NCI-H2227 treated with DMSO at 0.1 percent for 48 hours (cell line): ENCODE measurements at places on chromosomes 4 and X.

DNA sequence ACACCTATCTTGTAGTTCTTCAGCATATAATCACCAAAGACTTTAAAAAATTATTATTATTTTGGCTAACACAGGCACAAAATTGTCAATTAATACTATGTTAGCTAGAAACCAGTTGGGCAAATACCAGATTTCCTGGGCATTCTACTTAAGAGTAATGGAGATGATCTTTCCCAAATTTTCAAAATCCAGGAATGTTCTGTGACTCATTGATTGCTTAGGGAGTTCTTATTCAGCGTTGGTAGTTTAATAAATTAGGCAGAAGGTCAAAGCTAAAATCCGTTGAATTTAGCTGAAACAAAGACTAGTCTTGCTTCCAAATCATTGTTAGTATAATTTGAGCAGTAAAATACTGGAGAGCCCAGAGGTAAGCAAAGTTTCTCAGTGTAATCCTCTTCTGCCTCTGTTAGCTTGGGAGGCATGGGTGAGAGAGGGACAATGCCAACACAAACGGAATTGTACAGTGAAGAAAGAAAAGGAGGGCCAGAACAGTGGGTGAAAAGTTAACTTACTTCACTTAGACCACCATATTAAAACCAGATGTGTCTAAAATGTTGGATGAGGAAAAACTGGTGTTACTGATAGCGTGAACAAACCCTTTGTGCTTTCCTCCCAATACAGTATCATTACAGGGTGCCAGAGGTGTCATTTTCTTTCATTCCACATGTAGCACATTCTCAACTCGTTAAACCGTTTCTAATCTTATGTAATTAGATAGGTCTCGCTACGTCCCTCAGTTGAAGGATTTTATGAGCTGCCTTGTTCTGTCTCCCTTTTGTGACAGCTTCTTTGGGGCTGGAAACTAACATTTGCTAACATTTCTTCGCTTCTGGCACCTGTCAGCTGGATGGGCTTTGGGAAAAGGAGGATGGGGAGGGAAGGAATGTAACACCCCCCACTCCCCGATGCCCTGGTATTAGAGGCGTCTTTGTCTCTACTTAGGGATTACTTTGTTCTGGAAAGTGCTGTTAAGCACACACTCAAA is 87.4 kb upstream of the CITED1 start:
- DNase-seq: no peak

- no peak for DNase-seq
These were observed 15.9 kb downstream of the GPR82 start for GRCh38 chrX:41739871-41740270.

GRCh38 chr4:15501941-15502340 is 32.3 kb downstream of the CC2D2A start:
- DNase-seq: no peak

DNA sequence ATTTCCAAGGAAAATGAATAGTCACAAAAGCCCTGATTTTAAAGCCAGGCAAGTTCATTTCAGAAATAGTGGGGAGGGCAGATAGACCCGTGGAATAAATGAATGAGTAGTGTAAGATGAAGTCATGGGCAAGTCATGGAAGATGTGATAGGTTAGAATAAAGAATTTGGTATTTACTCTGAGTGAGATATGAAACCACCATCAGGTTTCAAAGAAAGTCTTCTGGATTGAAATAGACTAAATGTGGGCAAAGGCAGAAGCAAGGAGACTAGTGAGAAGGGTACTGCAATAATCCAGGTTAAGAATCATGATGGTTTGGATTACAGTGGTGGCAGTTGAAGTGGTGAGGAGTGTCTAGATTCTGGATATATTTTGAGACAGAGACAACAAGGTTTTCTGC is 218.5 kb upstream of the AFF2 start:
- DNase-seq: no peak

DNA sequence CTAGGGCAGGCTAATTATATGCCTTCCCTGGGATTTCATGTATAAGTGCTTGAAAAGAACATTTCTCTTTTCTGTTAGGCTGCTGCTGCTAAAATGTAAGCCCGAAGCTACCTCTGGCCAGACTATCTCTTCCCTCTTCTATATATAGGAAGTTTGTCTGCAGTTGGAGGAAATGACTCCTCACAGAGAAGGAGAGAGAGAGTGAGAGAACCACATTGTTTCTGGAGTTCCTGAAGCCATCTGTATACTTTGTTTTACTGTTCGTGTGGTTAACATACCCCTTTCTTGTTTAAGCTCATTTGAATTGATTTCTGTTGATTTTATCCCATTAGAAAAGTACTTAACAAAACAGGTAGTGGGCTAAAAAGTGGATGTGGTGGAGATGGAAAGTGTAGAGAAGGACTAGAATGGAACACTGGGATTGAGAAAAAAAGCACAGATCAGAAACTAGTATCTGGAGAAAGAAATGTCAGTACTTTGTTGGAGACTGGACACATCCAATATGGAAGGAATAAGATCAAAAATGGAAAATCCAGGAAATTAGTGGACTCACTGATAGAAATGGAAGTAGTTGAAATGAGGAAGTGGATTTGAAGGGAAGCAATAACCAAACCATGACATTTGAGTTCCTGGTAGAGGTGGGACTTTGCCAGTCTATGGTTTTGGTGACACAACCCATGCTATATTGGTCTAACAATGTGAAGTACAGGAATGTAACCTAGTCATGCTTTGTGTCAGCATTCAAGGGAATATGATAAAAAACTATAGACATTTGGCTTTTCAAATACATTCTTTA is 112.6 kb downstream of the TMA16 start:
- DNase-seq: no peak

DNA sequence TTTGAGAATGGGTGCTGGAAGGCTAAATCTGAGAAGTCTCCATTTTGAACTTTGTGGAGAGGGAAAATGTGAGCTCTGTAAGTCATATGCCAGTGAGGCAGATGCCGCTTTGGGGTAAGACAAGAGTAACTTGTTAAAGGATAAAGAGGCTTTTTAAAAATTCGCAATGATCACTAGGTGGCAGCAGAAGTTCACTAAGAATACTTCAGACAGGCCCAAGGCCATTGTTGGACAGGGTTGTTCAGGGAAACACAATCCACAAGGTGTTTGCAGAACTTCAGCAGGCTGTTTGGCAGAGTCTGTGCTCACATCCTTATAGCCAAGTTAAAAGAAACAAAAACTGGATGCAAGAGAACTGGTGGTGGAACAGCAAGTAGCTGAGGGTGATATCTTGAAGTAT is 13.7 kb upstream of the PIGA start:
- DNase-seq: peak; percentile 27

DNA sequence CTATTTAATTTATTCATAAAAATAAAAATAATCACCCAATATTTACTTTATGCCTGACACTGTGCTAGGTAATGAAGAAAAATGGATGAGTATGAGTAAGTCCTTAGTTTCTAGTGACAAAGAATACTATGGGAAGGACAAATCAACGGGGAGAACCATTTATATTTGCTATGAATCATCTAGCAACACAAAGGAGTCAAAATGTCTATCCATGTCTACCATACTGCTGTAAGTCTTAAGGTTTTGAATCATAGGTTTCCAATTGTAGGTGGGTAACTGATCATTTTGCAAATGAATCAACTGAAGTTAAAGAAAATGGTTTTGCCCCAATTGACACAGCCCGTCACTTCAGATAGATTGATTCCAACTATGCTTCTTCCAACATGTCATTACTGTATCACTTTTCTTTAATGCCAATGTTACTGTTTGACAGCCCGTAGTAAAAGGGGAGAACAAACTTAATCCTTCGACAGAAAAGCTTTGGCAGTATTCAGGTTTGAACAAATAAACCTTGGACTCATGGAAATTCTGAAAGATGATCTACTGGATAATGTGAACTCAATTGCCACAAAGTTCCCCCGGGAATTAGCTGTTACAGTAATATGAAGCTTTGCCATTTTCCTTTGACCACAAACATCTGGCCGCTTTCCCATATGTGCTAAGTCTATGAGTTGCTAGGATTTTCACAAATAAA is 3.2 kb downstream of the TDO2 start:
- peak; percentile 90 for DNase-seq

DNA sequence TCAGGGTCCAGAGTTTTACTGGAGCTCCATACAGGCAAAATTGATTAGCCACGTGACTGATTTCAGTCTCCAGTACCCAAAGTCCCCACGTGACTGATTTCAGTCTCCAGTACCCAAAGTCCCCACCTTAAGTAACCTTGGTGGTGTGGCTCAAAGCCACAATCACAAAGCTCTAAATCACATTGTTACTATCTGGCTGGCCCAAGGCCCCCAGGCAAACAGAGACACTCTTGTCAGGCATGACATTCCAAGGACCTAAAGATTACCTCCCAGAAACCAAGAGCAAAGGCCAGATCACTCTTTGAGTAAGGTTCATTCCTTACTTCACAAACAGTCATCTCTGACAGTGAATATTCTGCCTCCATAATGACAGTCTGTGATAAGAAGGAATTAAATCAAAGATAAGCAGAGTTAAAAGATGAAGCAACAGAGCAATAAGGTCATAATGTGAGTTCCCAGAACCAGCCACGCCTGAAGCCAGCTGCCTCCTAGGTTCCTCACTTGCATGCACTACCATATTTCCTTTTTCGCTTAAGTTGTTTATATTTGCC is 78.5 kb downstream of the ANXA3 start:
- no peak for DNase-seq
